Hindlimb muscle (tissue), 1 donor: ENCODE measurements at places on chromosomes 4 and X.
A peak's percentile ranks its signal among the peaks of the same experiment; 100 is the strongest.

DNA sequence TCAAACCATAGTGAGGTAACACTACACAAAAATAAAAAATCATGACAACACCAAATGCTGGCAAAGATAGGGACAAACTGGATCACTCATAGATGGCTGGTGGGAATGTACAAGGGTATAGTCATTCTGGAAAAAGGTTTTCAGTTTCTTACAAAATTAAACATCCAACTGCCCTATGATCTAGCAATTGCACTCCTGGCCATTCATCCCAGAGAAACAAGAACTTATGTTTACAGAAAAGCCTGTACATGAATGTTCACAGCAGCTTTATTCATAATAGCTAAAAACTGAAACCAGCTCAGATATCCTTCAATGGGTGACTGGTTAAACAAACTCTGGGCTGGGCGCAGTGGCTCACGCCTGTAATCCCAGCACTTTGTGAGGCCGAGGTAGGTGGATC, 43.3 kb downstream of the NYX start:
- DNase-seq = no peak

GRCh38 chr4:118307643-118308042, 45.2 kb downstream of the PRSS12 start:
- DNase-seq = no peak

DNA sequence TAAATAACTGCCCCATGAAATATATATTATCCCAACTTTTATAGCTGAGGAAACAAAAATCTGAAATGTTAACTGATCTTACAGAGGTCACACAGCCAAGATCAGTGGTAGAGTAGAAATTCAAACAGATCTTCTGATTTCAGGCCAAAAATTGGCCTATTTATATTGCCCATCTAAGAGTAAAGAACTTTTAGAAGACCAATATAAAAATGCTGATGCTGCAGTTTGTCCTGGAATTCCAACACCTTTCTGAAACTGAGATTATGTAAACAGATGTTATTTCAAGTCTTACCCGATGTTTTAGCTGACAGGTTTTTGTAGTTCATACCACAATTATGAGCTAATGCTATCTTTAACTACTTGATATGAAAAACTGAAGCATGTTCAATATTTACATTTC, 51.1 kb downstream of the SPANXN3 start:
- DNase-seq = no peak

DNA sequence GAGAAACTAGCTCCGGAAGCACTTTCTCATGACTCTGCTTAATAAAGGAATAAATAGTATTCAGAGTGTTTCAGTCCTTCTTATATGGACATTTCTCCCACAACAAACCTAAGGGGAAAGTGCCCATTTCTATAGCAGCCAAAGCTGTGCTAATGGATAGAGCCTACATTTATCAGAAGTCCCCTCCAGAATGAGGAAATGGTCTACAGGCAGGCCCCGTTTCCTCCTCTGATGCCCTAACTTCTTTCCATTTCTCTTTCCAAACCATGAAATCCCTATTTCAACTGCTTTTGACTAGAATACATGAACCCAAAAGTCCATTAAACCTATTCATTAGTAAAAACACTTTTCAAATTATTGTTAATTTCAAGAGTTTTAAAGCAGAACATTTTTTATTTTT, 4.5 kb downstream of the ACSL1 start:
- no peak for DNase-seq

DNA sequence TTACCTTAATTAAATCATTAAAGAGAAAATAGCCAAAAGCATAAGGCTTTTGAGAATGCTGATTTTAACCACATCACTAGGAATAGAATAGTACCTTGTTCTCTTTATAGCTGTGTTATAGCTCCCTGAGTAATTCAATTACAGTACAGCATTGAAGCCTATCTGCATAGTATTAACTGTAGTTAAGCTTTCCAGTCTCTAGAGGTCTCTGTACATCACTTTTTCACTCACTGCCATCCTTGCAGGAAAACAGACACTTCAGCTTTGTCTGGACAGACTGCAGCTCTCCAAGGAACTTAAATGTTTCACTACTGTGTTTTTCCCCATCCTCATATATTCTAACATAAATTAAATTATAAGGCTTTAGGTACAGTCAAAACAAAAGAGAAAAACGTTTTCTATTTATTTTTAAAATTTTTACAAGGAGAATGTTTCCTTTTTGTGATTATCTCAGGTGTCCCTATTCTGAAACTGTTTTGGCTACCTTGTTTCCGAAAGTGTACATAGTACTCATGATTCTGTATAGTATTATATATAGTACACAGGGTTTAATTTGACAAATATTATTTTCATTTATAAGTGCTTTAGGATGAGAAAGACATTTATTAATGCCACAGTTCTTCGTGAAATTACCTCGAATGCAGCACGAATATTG, 407.9 kb downstream of the PCDH18 start:
- DNase-seq = peak; percentile 29

DNA sequence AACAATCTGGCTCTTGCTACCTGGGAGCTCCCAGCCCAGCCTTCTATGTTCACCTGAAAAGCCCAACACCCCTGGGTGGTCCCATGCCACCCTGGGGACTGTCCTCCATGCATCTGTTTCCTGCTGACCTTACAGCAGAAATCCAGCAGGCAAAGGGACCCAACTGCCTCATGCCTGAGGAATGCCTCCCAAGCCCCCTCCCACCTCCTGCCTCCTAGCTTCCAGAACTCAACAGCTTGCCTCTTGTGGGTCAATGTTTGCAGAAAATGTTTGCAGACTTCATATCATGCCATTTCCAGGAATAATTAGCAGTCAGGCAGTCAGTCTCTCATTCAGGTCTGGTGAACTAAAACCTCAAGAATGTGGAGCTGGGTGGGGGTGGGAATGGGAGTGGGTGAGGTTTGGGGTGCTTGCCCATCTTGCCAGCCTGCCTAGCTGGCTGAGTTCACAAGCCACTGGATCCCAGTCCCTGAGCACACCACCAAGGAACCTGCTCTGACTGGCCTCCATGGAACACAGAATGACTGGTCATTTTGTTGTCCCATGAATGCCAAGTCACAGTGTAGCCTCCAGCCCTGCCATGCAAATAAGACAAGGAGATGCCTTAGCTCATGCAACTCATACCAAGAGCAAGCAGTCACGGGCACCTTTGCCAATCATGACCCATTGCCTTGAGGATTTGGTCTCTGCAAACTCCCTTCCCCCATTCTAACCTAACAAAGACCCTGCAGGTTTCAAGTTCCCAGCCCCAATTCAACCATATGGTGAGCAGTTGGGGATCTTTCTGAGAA, 12.1 kb upstream of the PLAC1 start:
- DNase-seq = no peak

- no peak for DNase-seq
Observed at GRCh38 chrX:68746988-68747387, 81.8 kb upstream of the EFNB1 start.

DNA sequence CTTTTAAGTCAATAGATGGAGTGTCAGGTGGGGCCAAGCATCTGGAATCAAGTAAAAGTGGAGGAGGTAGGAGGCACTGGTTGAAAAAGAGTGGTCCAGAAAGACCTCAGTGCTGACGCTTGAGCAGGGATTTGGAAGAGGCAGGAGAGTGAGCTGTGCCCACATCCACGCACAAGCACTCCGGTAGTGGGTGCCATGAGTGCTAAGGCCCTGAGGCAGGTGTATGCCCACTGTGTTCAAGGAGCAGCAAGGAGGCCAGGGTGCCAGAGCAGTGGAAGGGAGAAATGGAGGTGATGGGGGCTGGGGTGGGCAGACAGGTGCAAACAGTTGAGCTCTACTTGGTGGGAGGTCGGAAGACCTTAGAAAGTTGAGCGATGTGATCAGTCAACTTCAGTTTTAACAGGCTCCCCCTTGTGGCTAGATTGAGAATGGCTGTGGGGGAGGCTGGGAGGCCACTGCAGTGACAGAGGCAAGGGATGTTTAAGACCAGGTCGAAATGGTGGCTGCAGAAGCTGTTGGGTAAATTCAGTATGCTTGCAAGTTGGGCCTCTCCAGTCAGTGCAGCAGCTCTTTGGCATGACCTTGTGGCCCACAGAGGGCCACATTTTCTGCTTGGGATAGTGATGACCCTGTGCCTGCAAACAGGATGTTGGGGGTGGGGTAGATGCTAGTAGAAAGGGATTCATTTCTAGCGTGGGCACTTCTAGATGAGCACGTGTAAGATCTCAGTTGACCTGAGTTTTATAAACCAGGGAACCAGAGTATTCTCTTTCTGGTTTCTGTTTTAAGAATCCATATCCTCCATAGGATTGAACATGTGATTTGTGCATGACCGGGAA, 12.7 kb downstream of the TKTL1 start:
- peak; percentile 38 for DNase-seq

- DNase-seq = peak; percentile 8
Observed at GRCh38 chr4:175833574-175834311, 21.7 kb upstream of the GPM6A start.

- DNase-seq = no peak
Observed at GRCh38 chr4:183941964-183942363, 36.9 kb downstream of the STOX2 start.

DNA sequence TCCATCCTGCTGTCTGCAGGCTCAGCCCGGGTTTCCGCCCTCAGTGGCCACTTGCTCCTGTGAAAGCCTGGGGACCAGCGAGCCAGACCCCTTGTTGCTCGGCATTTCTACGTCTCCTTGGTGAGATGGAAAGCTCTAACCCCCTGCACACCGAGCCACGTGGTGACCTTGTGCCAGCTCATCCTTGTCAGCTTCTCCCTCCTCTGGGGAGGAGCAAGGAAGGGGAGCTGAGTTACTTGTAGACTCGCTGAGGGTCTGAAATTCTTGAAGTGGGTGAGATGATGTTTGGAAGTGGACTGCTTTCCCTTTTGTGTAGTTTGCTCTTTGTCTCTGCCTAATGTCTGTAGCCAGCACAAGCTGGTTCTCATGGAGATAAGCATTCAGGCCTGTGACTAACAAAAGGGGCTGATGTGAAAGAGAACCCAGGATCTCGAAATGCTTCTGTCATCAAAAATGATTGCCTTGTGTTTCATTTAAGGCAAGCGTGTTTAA, 29.3 kb downstream of the RGS12 start:
- no peak for DNase-seq

DNA sequence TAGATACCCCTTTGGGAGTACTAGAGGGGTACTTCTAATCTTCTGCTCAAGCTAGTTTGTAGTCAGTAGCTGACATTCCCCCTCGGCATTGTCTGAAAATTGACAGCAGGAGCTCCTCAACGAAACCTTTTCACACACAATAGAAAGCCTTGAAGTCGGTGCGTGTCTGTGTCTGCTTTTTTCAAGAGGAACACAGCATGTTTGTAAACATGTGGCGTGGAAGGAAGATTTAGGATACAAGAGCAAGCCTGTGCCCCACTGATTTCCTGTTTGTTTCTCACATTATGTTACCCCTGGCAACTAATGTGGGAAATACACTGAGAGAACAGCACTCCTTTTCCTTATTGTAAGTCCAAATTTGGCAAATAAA, 252.6 kb downstream of the ANKRD50 start:
- DNase-seq = peak; percentile 40

- peak; percentile 72 for DNase-seq
Observed at GRCh38 chr4:86302251-86302650, 57.6 kb downstream of the MAPK10 start.

DNA sequence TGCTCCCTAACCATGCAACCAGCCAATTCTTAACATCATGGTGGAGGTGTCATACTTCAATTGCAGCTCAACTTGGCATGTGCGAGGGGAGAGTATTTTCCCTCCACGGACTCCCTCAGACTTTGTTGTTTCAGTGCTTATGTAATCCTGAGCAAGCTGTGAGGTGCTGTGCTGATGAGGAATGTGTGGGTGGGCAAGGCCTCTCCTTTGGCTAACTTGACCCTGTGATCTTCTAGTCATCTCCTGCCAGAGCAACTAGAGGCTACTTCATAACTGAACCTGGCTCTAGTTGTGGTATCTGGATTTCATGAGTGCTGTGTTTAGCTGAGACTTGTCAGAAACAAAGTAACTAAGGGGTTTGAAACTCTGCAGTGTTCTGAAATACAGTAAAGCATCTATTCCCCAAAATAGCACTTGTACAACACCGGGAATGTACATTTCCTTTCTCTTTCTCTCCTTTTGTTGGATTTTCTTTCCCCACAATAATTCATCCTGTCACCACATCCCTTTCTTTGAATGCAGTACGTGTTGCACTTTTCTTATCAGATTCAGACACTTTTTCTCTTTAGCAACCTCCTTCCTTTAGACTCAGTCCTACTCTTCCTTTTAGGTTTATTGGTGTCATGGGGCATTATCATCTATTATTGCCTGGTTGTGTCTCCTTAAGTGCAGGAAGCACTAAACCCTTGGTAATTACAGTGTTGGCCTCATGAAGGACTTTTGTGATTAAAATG, 415.2 kb upstream of the NR3C2 start:
- no peak for DNase-seq

- DNase-seq = no peak
Observed at GRCh38 chrX:24513416-24513815, 48.3 kb downstream of the PDK3 start.

- DNase-seq = no peak
Observed at GRCh38 chr4:48490680-48491513, 845 bp downstream of the ZAR1 start.

GRCh38 chr4:112766422-112766821, 129.5 kb downstream of the LARP7 start:
- DNase-seq = peak; percentile 41

- peak; percentile 1 for DNase-seq
Observed at GRCh38 chrX:152343306-152343705, 107.8 kb downstream of the GABRA3 start.

GRCh38 chrX:28880136-28880535, 292.9 kb downstream of the IL1RAPL1 start:
- DNase-seq = no peak

DNA sequence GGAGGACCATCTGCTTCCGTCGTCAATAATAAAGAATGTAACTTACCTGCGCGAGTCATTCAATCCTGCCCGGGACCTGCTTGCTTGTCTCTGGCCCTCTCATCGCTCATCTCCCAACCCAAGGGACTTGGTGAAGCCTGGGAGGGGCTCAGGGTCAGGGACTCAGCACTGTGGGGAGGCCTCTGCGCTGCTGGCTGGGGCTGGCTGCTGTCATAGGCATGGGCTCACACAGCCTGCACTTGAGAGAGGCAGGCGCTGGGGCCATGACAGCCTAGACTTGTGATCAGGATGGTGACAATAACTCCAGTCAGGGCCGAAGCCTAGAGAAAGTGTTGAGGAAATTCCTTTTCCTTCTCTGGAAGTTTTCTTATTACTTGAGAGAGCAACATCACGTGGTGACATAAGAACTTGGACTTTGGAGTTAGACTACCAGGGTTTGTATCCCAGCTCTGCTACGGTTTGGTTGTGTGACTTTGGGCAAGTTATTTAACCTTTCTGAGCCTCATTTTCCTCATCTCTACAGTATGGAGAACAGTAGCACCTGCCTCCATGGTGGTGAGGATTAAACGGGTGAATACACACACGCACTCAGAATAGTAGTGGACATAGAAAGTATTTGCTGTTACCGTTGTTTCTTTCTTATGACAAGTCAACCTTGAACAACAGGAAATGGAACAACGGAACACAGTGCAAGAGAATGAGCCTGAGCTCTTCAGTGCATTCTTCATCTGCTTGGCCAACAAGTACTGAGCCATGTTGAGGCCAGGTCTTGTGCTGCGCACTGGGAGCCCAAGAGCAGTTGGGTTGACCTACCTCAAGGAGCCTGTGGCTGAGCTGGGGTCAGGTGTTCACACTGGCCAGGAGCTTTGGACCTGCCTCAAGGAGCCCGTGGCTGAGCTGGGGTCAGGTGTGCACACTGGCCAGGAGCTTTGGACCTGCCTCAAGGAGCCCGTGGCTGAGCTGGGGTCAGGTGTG, 60.5 kb downstream of the TBC1D14 start:
- no peak for DNase-seq
